ENCODE measurements at places on chromosomes 12 and 14. TPM values are rescaled to one million over a fixed set of nuclear protein-coding genes. Genes with fewer than 3 reads are reported as not detected.

GRCh38 chr12:117835156-117835555 lies 133.6 kb downstream of the KSR2 start:
- no peak overlapping the region for H3K27ac ChIP-seq
- H3K27me3 ChIP-seq, result no peaks in the 10 kb centered on the region
- H3K4me3 ChIP-seq, result no peak overlapping the region

- no peaks in the 10 kb centered on the region for H3K27me3 ChIP-seq
- H3K4me1 ChIP-seq, result peaks cover 5% of the 10 kb centered on the region
- no peak overlapping the region for H3K27ac ChIP-seq
- no peak for DNase-seq
- H3K36me3 ChIP-seq, result no peaks in the 10 kb centered on the region
These were observed 68.5 kb downstream of the BHLHE41 start for GRCh38 chr12:26056335-26056734.

DNA sequence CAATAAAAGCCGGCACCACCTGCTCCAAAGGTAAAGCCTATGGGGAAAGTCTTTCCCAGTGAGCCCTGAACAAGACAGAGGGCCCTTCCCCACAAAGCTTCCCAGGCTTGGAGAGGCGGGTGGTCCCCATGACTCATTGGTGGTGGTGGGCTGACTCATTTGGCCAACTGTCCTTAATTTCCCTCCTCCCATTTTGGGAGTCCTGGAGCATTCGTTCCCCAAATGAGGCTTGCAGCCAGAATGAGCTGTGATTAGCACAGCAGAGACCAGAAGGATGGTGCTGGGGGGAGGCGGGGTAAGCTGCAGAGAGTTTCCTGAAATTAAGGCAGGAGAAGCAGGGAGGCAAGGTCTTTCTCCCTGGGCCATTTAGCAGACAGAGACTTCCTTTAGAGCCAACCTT lies 241.7 kb downstream of the DPF3 start:
- H3K4me3 ChIP-seq, result no peak overlapping the region
- no peaks in the 10 kb centered on the region for H3K4me1 ChIP-seq
- no peak for DNase-seq
- no peak overlapping the region for H3K27ac ChIP-seq

DNA sequence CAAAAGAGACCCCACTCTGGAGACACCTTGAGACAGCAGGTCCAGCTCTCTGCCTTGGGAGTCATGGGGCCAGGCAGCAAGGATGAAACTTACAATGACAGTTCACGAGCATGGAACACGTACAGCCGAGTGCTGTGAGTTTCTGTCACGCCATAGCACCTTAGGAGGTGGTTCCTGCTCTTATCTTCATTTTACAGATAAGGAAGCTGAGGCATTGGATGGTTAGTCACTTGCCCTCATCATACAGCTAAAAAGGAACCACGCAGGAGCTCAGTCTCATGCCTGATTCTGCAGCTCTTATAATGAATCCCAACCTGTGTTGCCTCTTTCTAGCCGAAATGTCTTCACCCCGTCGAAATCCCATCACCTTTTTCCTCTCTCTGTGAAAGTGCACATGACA lies 39.9 kb downstream of the C14orf132 start:
- no peaks in the 10 kb centered on the region for H3K27me3 ChIP-seq
- H3K36me3 ChIP-seq, result no peaks in the 10 kb centered on the region
- peaks cover 8% of the 10 kb centered on the region for H3K4me1 ChIP-seq
- DNase-seq, result peak; percentile 10
- H3K4me3 ChIP-seq, result no peak overlapping the region

GRCh38 chr14:86027144-86027543 lies 497.2 kb downstream of the FLRT2 start:
- H3K4me3 ChIP-seq, result no peak overlapping the region
- no peaks in the 10 kb centered on the region for H3K36me3 ChIP-seq
- no peaks in the 10 kb centered on the region for H3K27me3 ChIP-seq
- H3K4me1 ChIP-seq, result no peaks in the 10 kb centered on the region
- DNase-seq, result no peak

- no peaks in the 10 kb centered on the region for H3K36me3 ChIP-seq
- no peak for DNase-seq
- no peak overlapping the region for H3K27ac ChIP-seq
- no peak overlapping the region for H3K4me3 ChIP-seq
- no peaks in the 10 kb centered on the region for H3K4me1 ChIP-seq
These were observed 59.6 kb downstream of the FIGNL2 start for GRCh38 chr12:51788876-51789275.

GRCh38 chr12:108442910-108443309 lies 72.2 kb upstream of the FICD start:
- no peaks in the 10 kb centered on the region for H3K27me3 ChIP-seq
- H3K4me3 ChIP-seq, result no peak overlapping the region
- DNase-seq, result no peak
- peaks cover 10% of the 10 kb centered on the region for H3K4me1 ChIP-seq

DNA sequence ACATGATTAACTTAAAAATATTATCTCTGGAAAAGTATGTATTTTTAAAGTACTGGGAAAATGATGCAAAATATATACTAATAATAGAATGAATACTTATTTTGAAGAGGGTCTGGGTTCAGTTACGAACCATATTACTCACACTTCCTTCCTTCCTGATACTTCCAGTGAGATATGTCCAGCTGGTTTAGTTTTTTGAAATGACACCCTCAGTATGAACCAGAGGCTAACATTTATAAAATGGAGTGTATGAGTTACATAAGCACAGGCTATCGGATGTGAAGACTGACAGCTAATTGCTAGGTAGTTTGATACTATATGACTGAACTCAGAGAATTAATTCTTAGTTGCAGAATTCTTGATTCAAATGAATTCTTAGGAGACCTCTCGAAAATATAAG lies 122.9 kb downstream of the OTOGL start:
- H3K36me3 ChIP-seq, result no peaks in the 10 kb centered on the region
- no peak overlapping the region for H3K4me3 ChIP-seq
- DNase-seq, result no peak
- no peaks in the 10 kb centered on the region for H3K27me3 ChIP-seq
- no peaks in the 10 kb centered on the region for H3K4me1 ChIP-seq

GRCh38 chr12:85393606-85394005 lies 113.6 kb downstream of the ALX1 start:
- H3K36me3 ChIP-seq, result no peaks in the 10 kb centered on the region
- no peaks in the 10 kb centered on the region for H3K27me3 ChIP-seq

- no peak for DNase-seq
- no peaks in the 10 kb centered on the region for H3K4me1 ChIP-seq
- no peaks in the 10 kb centered on the region for H3K27me3 ChIP-seq
- H3K27ac ChIP-seq, result no peak overlapping the region
- H3K36me3 ChIP-seq, result no peaks in the 10 kb centered on the region
These were observed 42.2 kb upstream of the FBXO33 start for GRCh38 chr14:39474416-39474911.

DNA sequence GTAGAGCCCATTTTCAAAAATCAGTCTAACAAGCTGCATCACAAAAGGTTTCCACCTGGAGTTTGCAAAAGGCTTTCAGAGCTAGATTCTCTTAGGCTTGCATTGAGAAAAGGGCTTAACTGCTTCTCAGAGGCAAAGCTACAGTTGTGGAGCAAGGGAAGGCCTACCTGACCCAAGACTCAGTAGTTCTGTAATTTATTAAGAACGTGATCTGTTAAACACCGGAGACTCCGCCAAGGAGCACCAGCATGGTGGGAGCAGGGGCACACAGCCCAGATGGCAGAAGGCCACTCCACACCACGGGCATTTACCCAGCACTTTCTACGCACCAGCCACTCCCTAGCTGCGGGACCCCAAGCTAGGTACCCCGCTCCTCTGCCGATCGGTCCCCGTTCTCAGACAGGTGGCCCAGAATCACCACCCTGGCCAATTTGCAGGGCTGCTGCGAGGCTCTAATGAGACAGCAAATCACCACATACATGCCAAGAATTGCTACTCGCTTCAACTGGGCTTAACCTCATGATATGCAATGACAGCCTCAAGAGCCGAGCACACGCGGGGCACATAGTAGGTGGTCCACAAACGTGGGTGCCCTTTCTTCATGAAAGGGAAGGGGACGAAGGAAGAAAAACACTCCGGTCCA lies 1.5 kb downstream of the ITPK1 start:
- H3K4me1 ChIP-seq, result peaks cover 41% of the 10 kb centered on the region
- DNase-seq, result no peak
- H3K27ac ChIP-seq, result peak overlapping the region; percentile 94
- H3K36me3 ChIP-seq, result peaks cover 4% of the 10 kb centered on the region
- H3K27me3 ChIP-seq, result no peaks in the 10 kb centered on the region
- H3K4me3 ChIP-seq, result peak overlapping the region; percentile 87

DNA sequence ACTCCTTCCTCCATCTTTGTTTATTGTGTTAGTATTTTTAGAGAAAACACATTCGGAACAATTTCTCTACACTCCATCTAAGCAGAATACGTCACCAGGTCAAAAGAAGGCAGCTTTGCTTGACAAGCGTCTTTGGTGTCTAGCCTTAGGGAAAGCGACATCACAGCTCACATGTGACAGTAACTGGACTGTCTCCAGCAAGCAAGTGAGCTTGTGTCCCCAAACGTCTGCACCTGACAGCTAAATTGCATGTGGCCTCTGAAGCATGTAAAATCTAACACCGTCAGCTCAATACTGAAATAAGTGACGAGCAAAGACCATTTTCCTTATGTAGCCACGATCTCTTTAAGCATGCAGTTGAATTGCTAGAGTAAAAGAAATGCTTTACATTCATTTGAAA lies 509.8 kb downstream of the GLT1D1 start:
- no peak for DNase-seq
- no peaks in the 10 kb centered on the region for H3K36me3 ChIP-seq

- no peak for DNase-seq
- H3K27ac ChIP-seq, result peak overlapping the region; percentile 44
- no peaks in the 10 kb centered on the region for H3K36me3 ChIP-seq
- H3K4me3 ChIP-seq, result peak overlapping the region; percentile 13
- no peaks in the 10 kb centered on the region for H3K27me3 ChIP-seq
- peaks cover 27% of the 10 kb centered on the region for H3K4me1 ChIP-seq
These were observed 80.6 kb downstream of the BTG1 start for GRCh38 chr12:92065018-92065499.

DNA sequence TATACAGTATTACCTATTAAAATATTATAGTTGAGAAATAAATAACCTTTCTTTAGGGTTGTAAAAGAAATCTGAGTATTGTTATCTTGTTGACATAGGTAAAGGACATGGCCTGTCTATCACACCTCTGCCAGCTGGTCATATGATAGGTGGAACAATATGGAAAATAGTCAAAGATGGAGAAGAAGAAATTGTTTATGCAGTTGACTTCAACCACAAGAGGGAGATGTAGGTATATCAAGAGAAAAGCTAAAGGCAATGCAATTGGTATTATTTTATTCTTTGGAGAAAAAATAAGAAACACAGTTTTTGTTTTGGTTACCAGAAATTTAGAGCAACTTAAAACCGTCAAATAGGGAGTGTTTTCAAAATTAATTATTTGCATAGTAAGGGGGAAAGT lies 13.5 kb downstream of the CPSF2 start:
- no peaks in the 10 kb centered on the region for H3K4me1 ChIP-seq
- H3K27me3 ChIP-seq, result no peaks in the 10 kb centered on the region
- peaks cover 99% of the 10 kb centered on the region for H3K36me3 ChIP-seq

- DNase-seq, result no peak
- peaks cover 35% of the 10 kb centered on the region for H3K4me1 ChIP-seq
- H3K27ac ChIP-seq, result no peak overlapping the region
- H3K36me3 ChIP-seq, result no peaks in the 10 kb centered on the region
These were observed 32.8 kb downstream of the DUSP16 start for GRCh38 chr12:12529783-12530421.

- H3K27ac ChIP-seq, result no peak overlapping the region
- no peaks in the 10 kb centered on the region for H3K4me1 ChIP-seq
These were observed 197.6 kb upstream of the RBM19 start for GRCh38 chr12:114163771-114164170.

- no peak for DNase-seq
- H3K4me1 ChIP-seq, result no peaks in the 10 kb centered on the region
- H3K4me3 ChIP-seq, result no peak overlapping the region
- H3K36me3 ChIP-seq, result no peaks in the 10 kb centered on the region
- no peaks in the 10 kb centered on the region for H3K27me3 ChIP-seq
- no peak overlapping the region for H3K27ac ChIP-seq
These were observed 39.8 kb upstream of the LMNTD1 start for GRCh38 chr12:25592725-25593495.

DNA sequence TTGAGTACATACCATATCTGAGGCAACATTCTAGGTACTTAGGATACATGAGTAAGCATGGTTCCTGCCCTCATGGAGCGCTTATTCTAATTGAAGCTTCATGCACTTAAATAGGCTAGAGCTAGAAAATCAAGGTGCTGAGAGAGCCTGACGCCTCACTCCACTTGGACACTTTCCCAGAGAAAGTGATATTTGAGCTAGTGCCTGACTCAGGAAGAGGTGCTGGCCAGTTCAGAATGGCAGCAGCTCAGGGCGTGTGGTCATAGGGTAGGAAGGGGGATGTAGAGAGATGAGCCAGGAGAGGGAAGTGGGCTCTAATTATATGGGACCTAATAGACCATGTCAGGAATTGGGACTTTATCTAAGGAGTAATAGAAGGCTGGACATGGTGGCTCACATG lies 33.3 kb downstream of the TULP3 start:
- no peaks in the 10 kb centered on the region for H3K4me1 ChIP-seq
- H3K4me3 ChIP-seq, result no peak overlapping the region
- DNase-seq, result no peak
- no peaks in the 10 kb centered on the region for H3K27me3 ChIP-seq
- no peak overlapping the region for H3K27ac ChIP-seq

GRCh38 chr12:42756841-42757623 lies 167.5 kb upstream of the PRICKLE1 start:
- no peaks in the 10 kb centered on the region for H3K36me3 ChIP-seq
- H3K27ac ChIP-seq, result no peak overlapping the region
- no peak for DNase-seq

The OTUB2 gene
- total RNA-seq, result 1.9 TPM

The ADAMTS20 gene
- not detected for total RNA-seq

The PLEK2 gene
- 2.3 TPM for total RNA-seq

The DHRS4 gene
- total RNA-seq, result 35.4 TPM

The IPO8 gene
- total RNA-seq, result 51.0 TPM

The SNX6 gene
- total RNA-seq, result 70.7 TPM

The KRT73 gene
- not detected for total RNA-seq

The SP1 gene
- total RNA-seq, result 91.1 TPM

The KERA gene
- total RNA-seq, result not detected

The WNT5B gene
- 6.1 TPM for total RNA-seq

The SPX gene
- total RNA-seq, result 0.59 TPM
